ENCODE measurements at places on chromosomes 11 and 22.

GRCh38 chr22:49432211-49432896 lies 395.3 kb downstream of the BRD1 start:
- DNase-seq = no peak

- DNase-seq = no peak
Measured at GRCh38 chr11:78425399-78426070, 7.9 kb upstream of the GAB2 start.

DNA sequence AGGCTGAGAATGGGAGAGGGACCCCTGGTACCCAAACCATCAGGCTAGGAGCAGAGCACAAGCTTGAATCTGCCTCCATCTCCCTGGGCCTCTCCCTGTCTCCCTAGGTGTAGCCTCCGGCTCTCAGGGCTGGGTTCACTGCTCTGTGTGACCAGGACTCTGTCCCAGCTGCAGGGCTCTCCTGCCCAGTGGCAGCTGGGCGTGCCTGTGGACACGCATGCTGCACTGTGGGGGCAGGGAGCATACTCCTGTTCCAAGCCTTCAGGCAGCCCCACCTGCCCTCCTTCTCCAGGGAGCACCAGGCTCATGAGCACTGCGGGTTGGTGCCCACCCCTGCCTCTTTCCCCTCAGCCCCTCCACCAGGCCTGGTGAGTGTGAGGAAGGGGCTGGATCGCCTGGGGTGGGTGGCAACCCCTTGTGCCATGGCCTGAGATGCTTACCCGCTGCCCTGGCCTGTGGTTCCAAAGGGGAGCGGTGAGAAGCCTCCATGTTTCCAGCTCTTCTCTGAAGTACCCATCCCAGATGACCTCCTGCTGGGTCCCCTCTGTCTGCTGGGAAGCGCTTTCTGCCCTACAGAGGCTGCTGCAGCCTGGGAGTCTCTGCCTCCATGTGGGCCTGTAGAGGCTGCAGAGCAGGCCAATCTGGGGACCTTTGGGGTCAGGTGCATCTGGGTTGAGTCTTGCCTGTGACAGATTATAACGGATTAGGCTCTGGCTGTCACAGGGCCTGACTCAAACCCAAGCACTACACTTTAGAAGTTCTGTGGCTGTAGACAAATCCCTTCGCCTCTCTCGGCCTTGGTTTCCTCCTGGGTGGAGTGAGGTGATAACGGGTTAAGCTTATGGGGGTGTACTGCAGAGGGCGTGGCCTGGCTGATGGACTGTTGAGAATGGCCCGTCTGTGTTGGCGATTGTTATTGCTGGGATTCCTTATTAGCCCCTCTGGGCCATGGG lies 43.7 kb downstream of the WNT11 start:
- DNase-seq = no peak

DNA sequence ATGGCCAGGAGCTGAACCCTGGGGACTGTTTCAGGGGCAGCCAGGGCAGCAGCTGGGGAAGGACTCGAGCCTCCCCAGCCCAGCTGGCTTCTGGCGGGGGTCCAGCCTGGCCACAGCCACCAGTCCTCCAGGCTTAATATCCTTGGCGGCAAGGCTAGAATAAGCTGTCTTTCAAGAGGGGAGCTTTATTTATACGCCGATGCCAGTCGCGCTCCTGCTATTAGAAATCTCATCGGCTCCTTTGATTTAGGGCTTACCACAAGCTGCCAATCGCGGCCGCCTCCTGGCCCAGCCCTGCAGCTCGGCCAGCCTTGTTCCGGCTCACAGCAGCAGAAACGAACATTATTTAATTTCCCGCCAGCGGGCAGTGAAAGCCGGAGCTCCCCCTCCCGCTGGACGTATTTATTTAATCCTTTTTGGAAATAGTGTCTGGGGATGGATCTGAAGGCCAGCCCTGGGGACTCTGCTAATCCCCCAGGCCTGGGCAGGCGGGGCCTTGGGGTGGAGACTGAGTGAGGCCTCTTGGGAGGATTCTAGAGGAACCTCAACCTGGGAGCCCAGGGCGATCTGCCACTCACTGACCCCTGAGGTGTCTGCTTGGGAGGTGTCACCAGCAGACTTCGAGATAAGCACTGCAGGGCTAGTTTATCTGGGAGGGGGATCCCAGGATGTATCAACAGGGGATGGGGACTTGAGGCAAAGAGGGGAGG lies 363.1 kb downstream of the MN1 start:
- DNase-seq = no peak

DNA sequence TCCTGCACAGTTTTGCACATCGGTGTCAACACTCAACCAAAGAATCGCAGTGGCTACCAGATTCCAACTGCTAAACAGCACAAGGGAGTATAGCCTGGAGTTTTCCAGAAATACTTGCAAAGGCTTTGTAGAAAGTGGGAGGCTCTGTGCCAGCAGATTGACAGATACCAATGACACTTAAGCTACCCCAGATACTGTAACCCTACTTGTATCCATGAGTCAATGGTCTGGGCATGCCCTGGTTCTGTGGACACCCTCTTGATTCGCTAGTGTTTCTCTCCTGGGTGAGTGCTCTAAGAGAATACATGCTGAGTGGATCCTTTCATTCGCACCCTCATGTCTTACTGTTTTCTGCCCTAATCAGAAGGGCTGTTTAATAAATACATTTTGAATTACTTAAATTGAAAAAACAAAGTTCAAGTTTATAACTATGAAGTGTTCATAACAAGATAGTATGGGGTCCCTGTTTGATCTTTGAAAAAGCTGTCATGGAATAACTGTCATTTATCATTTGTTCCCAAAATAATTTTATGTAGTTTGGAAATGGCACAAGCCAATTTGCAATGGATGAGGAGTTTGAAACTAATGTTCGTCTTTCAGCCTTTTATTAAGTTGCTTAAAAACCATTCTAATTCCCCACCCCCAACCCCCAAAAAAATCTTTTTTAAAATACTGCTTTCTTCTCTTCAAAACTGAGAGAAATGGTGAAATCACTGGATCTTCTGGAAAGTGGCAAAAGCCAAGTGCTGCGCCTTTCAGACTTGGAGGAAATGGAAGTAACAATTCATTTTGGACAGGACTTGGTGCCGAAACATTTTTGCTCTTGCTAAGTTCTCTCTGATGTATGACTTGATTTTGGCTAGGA lies 600.5 kb upstream of the TENM4 start:
- no peak for DNase-seq

- no peak for DNase-seq
Measured at GRCh38 chr11:36122671-36123070, 166.6 kb downstream of the COMMD9 start.

DNA sequence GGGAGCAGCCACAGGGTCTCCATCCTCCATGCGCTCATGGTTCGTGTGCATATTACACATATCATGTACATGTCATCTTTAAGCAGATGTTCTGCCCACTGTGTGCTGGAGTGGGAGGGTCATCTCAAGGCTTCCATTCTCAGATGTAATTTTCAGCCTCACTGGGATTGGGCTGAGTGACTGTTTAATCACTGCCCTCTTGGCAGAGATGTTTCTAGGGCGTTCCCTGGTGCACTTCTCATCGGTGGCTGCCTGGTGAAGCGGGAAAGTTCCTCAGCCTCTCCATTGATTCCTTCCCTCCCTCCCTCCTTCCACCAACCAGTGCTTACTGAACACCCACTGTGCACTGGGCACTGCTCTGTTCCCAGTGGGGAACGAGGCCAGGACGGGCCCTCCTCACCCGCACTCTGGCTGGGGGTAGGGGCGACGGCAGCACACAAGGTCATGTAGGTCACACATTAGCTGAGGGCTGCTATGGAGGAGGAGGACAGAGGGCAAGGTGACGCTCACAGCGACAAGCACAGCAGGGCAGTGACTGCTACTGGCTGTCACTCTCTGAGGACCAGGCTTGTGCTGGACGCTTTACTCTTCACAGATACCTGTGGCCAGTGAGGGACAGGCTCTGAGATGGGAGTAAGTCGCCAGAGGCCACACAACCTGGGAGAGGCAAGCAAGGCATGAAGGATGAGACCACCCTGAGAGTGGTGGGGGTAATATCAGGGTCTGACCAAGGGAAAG lies 22.9 kb downstream of the GNAZ start:
- DNase-seq = no peak

- DNase-seq = no peak
Measured at GRCh38 chr11:3375552-3375951, 3.4 kb downstream of the ZNF195 start.

GRCh38 chr22:27133019-27133431 lies 475.6 kb downstream of the MIAT start:
- no peak for DNase-seq

DNA sequence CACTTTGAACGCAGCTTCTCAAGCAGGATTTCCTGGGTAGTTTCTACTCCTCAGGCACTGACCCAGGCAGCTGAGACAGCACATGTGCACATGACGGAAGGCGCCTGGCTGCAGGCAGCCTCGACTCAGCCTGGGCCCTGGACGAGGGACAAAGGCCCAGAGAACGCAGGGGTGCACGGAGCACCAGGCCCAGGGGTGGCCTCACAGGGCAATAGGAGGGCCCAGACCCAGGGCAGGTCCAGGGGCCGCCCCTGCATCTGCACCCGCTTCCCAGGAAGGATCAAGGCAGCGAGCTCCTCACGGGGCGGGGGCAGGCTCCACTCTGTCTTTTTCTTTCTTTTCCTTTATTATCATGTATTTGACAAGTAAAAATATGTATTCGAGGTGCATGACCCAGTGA lies 208.4 kb downstream of the BRD1 start:
- no peak for DNase-seq

- DNase-seq = no peak
Measured at GRCh38 chr22:40128989-40129388, 48.7 kb upstream of the TNRC6B start.

Measured in activated CD4-positive, alpha-beta T cell treated with anti-CD3 and anti-CD28 coated beads, Interleukin-2, amount 50 U/mL, for 24 hours (primary cell).